GM13976 (cell line): ENCODE measurements at places on chromosomes 12 and 14.

- DNase-seq = peak; percentile 21
These were observed 162.8 kb downstream of the SNAPC1 start for GRCh38 chr14:61925043-61925442.

DNA sequence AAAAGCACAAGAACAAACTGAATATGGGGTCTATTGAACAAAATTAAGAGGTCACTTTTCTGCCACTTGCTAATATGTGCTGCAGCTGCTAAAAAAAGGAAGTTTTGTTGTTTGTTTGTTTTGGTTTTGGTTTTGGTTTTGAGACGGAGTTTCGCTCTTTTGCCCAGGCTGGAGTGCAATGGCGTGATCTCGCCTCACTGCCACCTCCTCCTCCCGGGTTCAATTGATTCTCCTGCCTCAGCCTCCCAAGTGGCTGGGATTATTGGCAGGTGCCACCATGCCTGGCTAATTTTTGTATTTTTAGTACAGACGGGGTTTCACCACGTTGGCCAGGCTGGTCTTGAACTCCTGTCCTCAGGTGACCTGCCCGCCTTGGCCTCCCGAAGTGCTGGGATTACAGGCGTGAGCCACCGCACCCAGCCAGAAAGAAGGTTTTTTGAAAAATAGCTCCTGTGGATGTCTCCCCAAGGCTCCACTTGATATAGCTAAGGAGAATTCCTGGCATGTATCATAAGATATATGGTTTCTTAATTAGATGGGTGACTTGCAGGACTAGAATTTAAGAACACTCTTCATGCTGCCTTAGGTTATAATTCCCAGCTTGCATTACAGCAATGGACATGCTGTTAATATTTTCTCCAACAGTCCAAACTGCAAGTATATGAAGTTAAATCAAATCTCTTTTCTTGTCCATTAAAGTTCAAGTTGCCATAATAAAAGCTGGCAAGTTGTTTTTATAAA lies 237.6 kb upstream of the AMIGO2 start:
- peak; percentile 31 for DNase-seq

DNA sequence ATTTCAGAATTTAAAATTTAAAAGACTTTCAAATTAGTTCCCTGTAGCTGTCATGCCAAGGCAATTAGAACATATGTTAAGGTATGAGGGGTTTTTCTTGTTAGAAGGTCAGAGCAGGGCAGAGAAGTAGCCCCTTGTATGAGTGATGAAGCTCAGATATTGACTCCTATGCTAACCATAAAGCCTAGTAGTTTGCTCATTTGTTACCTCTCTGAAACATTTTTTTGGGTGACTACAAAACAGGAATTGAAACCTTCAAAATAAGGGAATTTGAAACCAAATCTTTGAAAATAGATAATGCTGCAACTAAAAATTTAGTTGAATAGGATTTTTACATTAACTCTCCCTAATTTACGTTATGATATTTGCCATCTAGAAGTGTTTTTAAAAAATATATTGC lies 333.5 kb downstream of the NAV3 start:
- no peak for DNase-seq

DNA sequence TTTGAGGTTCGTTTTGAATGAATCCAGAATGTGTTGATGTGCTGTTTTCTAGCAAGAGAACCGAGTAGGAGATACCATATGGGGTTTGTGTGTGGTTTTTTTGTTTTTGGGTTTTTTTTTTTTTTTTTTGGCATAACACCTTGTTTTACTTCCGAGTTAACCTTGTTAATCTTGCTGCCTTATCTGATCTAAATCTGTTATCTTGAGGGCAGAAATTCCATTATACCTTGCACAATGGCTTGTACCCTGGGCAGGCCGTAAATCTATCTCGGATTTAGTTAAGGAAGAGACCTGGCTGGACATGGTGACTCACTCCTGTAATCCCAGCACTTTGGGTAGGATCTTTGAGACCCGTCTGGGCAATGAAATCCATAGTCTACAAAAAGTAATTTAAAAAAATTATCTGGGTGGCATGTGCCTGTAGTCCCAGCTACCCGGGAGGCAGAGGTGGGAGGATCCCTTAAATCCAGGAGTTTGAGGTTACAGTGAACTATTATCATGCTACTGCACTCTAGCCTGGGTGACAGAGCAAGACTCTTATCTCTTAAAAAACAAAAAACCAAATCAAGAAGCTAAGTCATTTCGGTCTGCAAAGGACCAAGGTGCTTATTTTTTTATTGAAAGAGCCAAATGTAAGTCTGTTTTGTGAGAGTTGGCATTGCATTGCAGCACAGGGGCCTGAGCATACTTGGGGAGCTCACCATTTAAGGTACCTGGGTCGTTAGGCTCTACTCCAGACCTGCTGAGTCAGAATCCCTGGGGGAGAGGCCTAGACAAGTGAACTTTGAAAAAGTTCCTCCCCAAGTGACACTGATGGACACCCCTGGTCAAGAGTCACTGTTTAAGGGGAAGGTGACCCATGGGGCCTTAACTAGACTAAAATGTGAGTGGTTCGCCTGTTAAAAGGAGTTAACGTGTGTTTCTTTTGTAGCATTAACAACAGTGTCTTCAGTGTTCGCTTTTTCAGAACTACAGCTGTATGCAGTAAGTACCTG lies 6.7 kb downstream of the DLST start:
- no peak for DNase-seq

GRCh38 chr12:100842156-100842555 lies 47.6 kb downstream of the ANO4 start:
- DNase-seq = no peak

DNA sequence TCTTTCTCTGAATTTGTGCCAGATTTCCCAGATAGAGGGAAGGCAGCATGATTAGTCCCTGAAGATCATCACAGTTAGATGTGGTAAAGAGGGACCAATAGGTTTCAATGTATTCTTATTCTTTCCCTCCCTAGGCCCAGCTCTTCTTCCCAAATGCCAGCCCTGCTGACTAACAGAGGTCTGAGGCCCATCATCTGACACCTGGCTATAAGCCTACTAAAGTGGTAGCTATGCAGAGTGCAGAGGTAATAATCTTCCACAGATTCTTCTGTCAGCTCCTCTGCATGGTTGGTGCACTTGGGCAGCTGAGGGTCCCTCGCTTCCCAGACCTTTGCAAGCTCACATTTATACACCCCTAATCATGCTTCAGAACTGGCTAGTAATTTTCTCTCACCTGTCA lies 63.7 kb upstream of the PZP start:
- no peak for DNase-seq

DNA sequence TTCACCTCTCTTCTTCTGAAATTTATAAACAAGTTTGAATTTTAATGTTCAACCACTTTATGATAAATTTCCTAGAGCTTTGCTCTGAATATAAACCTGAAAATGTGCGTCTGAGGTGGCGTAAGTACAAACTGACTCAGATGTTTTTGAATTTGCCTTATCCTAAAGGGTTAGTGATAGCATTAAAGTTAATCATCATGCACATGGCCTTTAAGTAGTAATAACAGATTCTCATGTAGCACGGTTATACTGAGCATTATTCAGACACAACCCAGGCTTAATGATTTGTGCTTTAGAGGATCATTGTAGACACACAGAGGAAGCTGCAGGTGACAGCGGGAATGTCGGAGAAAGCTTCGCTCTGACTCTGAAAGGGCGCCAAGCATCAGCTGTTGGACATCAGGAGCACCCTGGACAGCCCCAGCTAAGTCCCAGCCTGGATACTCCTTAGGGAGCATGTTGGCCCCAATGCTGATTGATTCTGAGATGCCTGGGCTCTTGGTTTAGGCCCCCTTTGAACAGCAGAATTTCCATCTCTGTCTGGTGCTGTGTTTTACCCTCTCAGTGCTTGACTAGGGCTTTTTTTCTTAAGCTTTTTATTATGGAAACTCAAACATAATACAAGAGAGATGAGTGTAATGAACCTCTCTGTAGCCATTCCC lies 91.1 kb downstream of the PLXNC1 start:
- no peak for DNase-seq

DNA sequence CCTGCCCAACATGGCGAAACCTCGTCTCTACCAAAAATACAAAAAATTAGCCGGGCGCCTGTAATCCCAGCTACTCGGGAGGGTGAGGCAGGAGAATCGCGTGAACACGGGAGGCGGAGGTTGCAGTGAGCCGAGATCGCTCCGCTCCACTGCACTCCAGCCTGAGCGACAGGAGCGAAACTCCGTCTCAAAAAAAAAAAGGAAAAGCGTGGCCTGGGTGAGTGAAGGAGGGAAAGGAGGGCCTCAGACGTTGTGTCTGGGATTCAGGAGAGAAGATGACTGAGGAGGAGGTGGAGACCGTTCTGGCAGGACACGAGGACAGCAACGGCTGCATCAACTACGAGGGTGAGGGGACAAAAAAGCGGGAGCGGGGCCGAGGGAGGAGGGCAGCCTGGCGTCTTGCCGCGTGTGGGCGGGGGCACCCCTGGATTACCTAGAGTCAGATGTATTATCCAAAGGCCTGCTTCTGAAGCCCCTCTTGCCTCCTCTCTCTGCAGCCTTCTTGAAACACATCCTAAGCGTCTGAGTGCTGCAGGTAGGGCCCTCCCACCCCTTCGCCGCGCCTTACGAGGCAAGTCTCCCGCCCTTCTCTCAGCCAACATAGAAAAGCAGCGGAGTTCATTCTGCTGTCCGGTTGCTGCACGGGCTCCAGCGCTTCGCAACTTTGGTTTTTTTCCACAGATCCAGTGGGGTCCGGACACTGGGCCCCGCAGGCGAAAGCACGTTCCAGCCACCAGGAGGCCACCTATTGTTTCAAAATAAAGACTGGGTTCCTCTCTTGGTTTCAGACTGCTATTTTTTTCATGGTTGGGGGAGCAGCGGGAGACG lies 744 bp upstream of the MYL6 start:
- DNase-seq = peak; percentile 85

DNA sequence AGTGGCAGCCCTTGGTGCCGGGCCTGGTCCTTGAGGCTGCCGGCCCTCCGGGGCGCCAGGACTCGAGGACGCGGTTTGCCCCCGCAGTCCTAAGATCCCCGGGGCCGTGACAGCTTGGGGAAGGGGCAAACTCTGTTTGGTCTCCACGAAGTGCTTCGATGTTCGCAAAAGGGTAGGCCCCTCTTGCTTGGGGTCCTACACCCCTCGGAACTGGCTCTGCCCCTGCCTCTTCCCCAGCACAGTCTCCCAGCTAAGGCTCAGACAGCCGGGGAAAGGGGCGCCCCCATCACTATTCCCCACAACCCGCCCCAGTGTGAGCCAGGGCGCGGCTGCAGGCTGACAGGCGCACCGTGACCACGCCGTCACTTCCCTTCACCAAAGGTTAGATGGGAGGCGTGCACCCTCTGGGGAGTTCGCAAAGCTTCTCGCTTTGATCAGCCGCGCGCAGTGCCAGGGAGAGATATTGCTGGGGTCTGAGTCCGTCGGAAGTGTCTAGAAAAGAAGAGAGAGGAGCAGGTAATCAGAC lies 7.2 kb upstream of the OTX2 start:
- no peak for DNase-seq

GRCh38 chr12:6899427-6899826 lies 5.2 kb upstream of the LRRC23 start:
- no peak for DNase-seq

DNA sequence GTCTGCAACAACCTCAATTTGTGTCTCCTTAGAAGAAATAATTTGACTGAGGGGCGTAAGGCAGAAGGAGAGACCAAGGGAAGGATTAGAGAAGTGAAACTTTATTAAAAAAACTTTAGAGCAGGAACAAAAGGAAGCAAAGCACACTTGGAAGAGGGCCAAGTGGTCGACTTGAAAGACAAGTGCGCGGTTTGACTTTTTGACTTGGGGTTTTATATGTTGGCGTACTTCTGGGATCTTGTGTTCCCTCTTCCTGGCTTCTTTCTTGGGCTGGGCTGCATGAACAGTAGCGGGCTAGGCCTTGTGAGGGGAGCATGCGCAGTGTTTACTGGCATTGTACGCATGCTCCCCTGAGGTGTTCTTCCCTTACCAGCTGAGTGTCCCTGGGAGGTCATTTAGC lies 369.3 kb upstream of the DCN start:
- DNase-seq = no peak

- no peak for DNase-seq
These were observed 49.2 kb upstream of the CNOT2 start for GRCh38 chr12:70194076-70194475.

DNA sequence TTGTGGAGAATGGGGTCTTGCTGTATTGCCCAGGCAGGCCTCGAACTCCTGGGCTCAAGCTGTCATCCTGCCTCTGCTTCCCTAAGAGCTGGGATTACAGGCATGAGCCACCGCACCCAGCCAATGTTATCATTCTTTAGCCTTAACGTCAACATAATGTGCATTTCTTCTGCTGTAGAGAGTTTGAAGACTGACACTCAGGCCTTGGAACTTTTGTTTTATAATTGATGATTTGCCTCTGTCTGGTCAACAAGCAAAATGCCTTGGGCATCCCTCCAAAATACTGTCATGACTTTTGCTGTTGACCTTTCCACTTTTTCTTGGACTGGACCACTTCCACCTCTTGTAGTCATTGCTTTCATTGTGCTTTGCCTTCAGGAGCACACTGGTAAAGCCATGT lies 29.0 kb downstream of the FAM234B start:
- no peak for DNase-seq

GRCh38 chr14:59417311-59417710 lies 47.9 kb downstream of the GPR135 start:
- no peak for DNase-seq

DNA sequence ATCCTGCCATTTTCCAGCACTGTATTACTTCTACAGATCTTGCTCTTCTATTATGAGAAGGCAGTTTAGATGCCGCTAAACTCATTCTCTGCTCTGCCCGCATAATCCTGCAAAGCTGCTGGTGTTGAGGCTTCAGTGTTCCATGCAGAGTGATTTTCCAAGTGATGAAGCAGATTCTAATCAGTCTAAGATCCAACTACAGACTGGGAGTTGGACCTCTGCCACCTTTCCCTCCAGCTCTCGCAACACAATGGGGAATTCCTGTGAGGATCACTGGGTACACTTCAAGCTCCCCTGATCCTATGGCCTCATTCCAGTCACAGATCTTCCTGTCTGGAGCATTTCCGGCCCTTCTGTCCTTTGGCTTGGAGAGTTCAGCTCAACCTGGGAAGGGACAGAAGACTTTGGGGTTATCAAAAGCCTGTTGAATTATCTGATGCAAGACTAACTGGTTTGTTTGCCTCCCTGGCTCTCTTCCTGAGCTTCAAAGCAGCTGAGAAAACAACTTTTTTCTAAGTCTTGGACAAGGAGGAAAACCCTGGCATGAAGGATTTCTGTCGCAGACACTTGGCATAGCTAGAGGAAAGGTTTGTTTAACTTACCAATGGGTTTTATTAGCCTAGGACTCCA lies 333.9 kb downstream of the ZFP36L1 start:
- no peak for DNase-seq

DNA sequence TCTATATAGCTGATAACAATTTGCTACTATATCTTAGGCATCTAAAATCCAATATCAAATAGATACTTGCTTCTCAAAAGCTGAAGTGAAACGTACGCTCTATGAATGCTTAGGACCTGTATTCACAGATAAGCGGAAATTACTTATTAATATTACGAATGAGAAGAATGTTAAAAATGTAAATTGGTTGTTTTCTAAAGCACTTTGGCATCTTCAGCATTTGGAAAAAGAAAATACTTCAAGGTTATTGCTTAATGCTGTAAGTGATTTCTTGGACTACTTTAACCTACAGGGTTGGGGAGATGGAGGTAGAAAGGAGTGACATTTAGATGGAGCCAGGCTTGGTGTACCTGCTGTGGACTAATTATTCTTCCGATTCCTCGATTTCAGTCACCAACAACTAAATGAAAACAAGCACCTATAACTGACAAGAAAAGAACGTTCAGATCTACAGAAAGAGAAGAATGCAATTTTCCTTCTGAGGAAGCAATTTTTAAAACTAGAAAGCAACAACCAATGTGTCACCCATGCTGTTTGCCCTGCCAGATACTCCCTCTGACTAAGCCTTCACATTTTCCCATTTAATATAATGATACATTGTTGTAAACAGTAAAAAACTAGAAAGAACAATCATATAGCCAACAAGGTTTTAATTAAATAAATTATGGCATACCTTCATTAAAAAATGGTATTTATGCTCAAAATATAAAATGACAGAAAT lies 49.3 kb downstream of the SLC25A21 start:
- DNase-seq = no peak
